ENCODE measurements at places on chromosomes 5 and 9.

- no peak for DNase-seq
Observed at GRCh38 chr5:83718936-83719495, 1.6 kb downstream of the HAPLN1 start.

DNA sequence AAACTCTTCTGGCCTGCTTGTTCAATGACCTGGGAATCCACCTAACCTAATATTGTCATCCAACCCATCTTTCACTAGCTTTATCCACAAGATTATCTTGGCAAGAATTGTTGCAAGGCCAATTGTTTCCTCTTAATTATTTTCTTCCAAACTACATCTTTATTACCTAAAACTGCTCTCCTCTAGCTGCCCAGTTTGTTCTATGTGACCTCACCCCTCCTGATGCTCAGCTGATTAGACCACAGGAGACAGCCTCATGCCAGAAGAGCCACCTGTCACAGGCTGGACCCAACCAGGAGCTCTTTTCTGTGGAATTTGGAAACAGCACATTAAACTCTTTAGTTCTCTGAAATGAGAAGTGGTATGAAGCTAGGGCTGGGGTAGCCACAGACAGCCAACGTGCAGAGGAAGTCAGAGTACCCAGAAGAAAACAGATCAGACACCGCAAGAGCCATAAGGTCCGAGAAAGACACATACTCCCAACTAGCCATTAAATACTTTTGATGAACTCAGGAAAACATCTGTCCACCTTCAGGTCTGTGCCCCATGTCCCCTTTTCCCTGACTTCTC lies 12.0 kb downstream of the SAXO1 start:
- no peak for DNase-seq

DNA sequence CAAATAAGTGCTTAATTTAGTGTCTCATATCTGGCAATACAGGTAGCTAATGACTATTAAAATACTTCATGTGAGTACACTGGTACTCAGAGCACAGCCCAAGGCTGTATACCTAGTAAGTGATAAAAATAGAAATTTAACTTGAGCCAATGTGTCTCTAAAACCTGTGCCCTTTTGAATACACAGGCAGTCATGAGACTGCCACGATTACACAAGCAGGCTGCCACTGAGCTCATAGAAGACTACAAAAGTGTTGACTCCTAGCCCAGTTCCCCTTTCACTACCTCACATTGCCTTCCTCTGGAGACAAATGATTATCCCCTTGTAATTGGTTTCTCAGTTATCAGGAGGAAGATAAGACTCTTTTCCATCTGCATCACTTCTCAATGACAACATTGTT lies 66.3 kb upstream of the PAPPA start:
- DNase-seq, result no peak

GRCh38 chr5:143820451-143820850 lies 8.5 kb downstream of the HMHB1 start:
- no peak for DNase-seq

DNA sequence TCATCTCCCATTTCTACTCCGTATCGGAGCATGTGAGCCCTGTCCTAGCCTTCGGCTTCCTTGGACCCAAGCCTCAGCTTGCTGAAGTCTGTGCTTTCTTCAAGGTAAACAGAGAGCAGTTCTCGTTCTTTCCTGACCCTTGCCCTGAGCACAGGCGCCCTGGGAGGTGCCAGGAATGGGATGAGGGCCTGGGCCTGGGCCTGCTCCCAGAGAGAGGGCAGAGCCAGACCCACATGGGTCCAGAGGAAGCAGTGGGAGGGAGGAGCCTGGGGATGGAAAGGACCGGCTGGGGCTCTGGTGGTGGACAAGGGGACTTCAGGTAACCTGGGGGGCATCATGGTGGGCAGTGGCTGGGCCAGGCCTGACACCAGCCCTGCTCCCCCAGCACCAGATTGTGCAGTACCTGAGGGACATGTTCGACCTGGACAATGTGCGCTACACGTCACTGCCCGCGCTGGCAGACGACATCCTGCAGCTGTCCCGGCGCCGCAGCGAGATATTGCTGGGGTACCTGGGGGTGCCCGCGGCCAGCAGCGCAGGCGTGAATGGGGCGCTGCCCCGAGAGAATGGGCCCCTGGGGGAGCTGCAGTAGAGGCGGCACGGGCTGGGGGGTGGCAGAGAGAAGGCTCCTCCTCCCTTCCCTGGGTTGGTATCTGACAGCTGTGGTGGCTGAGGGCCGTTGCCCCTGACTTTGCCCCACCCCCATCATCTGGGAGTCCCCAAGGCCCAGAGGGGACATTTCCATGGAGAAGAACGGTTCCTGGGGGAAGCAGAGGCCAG lies 10.9 kb upstream of the DOLPP1 start:
- no peak for DNase-seq

- no peak for DNase-seq
Observed at GRCh38 chr9:109504689-109505088, 6.6 kb upstream of the PTPN3 start.

DNA sequence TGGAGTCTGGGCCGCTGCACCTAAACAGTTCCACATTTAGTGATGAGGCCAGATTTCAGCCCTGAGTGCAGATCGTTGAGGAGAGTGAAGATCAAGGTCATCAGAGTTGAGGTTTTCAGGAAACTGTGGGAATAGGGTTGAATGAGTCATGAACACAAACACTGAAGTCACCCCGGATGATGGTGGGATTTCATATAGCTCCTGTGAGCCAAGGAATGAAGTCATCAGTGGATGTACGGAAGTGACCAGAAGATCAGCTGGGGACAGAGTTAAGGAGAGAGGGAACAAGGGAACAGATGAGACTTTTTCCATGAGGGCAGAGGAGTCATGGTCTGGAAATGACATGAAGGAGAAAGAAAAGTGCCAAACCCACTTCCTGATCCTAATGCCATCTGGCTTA lies 36.5 kb downstream of the PALM2AKAP2 start:
- no peak for DNase-seq

DNA sequence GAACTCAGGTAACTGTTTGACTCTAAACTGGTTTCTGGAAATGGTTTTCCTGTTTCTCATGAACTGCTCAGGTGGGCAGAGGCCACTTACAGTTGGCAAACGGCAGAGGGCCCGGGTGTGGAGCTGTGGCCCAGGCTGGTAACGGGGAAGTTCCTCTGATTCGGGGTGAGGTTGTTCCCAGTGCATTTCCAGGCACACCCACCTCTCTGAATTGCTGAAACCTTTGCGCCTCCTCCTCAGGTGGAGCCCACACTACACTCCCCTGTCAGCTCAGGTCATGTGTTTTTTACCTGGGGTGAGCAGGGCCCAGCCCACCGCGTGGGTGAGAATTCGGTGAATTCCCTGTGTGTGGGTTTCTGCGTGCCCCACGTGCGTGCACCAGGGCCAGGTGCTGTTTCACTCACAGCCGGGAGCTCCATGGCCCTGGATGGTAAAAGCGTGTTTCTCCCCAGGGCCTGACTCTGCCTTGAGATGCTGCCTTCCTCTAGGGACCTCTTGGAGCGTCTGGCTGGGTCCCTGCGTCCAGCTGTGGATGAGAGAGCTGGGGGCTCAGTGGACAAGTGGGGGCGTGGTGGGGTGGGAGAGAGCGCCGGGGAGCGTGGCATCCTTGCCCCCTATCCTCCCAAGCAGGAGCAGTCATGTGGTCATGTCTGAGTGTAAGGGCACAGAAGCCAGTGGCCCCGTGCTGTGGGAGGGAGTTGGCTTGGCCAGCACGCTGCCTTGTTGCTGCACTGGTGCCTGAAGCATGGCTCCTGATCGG lies 33.5 kb upstream of the LPCAT1 start:
- no peak for DNase-seq

DNA sequence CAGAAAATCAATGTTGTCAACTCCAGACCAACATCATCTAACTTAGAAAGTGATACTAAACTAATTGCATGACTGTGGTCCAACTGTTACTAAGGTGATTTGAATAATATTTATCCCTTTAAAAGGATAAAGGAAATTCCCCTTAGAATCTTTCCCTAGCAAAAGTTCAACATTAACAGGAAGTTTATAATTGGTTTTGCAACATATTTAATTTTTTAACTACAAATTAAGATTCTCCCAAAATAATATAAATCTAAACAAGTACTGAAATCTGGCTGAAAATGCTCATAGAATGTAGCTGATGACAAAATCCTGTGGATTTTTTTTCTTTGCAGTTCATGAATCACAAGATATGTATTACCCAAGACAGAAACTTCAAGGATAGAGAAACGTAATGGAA lies 151.4 kb downstream of the LPAR1 start:
- DNase-seq, result no peak

DNA sequence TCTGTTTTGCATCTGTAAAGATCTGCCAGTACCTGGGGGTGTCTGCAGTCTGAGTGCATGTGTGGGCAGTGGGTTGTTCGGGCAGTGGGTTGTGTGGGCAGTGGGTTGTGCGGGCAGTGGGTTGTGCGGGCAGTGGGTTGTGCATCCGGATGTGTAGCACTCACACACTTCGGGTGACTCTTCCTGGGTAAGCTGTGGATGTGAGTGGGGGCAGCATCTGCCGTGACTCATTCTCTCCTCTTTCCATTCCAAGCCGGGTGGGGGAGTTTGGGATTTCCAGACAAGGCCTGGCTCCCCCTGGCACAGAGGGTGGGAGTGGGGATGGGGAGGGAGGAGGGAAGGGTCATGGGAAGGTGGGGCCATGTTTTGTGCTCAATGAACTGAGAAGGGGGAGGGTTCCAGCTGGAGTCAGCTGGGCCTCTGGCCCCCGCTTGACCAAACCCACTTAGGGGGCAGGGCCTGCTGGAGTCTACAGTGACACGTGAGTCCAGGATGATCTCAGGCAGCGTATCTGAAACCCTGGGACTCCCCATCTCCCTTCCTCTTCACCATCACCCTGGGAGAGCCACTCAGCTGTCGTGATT lies 8.3 kb downstream of the CRB2 start:
- no peak for DNase-seq

- DNase-seq, result peak; percentile 14
Observed at GRCh38 chr5:122137702-122138101, 8.4 kb downstream of the ZNF474 start.

- DNase-seq, result no peak
Observed at GRCh38 chr9:136697821-136698526, 10.7 kb upstream of the AGPAT2 start.

GRCh38 chr5:179201986-179202385 lies 141.8 kb downstream of the ZNF354C start:
- DNase-seq, result no peak

- DNase-seq, result no peak
Observed at GRCh38 chr9:94286116-94286515, 27.0 kb downstream of the ZNF169 start.

- no peak for DNase-seq
Observed at GRCh38 chr5:98664736-98665135, 108.7 kb upstream of the RGMB start.

DNA sequence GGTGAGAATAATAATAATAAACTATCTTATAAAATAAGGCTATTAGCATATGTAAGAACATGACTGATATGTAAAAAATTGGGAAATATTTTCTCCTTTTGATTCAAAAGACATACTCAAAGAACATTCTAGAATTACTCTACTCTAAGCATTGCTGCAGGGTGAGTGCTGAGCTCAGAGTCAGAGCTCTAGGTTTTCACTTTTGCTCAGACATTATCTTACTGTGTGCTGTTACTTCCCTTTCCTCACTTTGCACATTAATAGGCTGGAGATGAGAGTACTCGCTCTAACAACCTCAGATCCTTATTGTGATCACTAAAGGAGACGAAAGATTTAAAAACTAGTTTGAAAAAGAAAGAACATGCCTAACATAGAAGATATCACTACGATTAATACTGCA lies 99.4 kb upstream of the C9orf72 start:
- DNase-seq, result no peak

- DNase-seq, result no peak
Observed at GRCh38 chr5:131496400-131496713, 138.7 kb downstream of the RAPGEF6 start.
